Dorsolateral prefrontal cortex (tissue), 122 donors: ENCODE measurements at places on chromosomes 3 and 15.

DNA sequence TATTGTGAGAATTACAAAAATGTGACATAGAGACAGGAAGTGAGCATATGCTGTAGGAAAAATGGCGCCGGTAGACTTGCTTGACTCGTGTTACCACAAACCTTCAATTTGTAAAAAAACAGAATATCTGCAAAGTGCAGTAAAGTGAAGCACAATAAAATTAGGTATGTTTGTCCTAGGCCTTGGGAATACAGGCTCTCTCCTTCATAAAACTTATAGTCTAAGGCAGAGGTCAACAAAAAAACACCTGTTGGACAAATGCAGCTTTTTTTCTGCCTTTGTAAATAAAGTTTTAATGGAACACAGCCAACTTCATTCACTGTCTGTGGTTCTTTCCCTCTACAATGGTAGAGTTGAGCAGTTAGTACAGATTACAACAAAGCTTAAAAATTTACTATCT is 216.8 kb upstream of the SATB1 start:
- no peak for DNase-seq

GRCh38 chr3:195104340-195104739 is 166.6 kb downstream of the XXYLT1 start:
- no peak for DNase-seq

- no peak for DNase-seq
Observed at GRCh38 chr3:145144361-145144760, 1016.6 kb downstream of the PLOD2 start.

DNA sequence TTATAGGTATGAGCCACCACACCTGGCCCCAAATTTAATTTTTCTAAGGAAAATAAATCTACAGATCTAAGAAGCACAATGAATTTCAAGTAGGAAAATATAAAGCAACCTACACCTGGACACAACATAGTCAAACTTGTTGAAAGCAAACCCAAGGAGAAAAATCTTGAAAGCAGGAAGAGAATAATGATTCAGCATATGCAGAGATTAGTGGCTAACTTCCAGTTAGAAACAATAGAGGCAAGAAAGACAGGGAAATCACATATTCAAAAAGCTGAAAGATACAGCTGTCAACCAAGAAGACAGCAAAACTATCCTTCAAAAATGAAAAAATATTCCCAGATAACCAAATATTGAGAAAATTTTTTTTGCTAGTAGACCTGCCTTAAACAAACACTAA is 49.4 kb downstream of the ZNF148 start:
- DNase-seq = no peak

DNA sequence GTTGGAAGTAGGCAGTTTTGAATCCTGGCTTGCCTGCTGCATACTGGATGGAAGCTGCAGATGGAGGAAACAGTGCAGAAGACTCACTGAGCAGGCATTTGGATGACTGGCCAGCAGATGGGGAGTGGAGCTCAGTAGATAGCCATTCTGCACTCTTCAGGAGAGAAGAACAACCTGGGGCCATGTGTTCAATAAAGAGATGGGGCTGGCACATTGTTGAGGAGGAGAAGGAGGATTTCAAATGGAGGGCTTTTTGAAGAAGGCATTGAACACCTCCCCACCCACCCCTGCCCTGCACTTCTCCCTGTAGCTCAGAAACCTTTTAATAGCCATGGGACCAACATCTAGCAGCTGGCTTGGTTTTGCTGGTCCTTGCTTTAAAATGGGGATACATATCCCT is 109.8 kb downstream of the CACNA1D start:
- DNase-seq = no peak

DNA sequence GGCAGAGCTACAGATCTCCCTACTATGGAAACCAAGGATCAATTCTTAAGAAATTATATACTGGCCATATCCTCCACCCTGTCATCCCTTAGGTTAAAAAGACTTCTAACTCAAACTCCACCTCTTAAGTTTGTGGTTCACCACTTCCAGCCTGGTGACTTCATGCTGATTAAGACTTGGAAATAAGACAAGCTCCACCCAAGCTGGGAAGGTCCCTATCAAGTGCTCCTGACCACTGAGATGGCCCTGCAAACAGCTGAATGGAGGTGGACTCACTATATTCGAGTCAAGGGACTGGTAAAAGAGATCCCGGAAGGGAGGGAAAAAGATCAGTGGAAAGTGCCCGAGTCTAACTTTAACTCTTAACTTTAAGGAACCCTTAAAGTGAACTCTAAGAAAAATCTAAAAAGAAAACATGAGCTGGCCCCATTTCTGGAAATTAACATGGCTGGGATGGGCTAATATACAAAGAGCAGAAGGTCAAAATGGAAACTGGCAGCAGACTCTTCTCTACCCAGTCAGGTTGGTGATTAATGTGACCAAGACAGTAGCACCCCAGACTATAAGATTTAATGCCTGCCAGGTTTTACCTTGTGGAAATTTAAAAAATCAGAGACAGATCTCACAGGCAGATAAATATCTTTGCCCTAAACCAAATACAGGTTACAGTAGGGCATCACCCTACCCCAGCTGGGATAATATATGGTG is 43.9 kb downstream of the PPCDC start:
- DNase-seq = no peak

DNA sequence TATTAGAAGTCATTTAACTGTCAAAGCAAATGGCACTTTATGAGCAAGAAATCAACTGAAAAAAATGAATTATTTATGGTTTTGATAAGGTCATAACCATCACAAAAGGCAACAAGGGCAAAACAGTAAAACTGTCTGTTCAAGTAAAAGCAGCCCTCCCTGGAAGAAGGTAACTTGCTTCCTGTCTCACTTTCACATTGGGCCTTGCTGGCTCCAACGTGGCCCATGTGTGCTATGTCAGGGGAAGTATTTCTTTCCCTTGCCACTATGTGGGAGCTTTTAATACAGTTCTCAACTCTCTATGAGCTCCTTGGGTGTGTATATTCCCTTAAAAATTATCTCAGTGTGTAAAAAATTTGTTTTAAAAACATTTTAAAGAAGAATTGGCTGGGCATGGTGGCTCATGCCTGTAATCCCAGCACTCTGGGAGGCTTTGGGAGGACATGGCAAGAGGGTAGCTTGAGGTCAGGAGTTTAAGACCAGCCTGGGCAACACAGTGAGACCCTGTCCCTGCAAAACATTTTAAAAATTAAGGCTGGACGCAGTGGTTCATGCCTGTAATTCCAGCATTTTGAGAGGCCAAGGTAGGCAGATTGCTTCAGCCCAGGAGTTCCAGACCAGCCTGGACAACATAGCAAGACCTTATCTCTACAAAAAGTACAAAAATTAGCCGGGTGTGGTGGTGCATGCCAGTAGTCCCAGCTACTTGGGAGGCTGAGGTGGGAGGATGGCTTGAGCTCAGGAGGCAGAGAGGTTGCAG is 45.2 kb upstream of the TJP1 start:
- no peak for DNase-seq

GRCh38 chr3:93923006-93923405 is 50.7 kb downstream of the PROS1 start:
- DNase-seq = no peak

- DNase-seq = no peak
Observed at GRCh38 chr3:129003578-129004112, 2.5 kb downstream of the EFCC1 start.

- DNase-seq = no peak
Observed at GRCh38 chr15:25641361-25641760, 202.5 kb upstream of the UBE3A start.

DNA sequence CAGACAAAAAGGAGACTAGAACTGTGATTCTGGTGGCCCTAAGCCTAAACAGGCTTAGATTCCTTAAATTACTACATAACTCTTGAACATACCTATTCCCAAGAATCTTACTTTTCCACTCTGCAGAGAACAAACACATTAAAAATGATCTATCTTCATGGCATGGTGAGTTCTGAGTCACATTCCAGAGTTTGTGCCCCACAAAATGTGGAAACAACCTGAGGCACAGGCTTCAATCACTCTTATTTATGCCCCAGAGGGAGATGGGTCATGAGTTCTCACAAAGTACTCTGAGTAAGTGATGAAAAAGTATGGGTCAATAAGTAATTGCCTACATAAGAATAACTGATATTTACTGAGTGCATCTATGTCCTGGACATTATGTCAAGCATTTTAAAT is 137.5 kb upstream of the SLC2A2 start:
- no peak for DNase-seq

- DNase-seq = no peak
Observed at GRCh38 chr15:34802371-34802770, 7.0 kb upstream of the ACTC1 start.

DNA sequence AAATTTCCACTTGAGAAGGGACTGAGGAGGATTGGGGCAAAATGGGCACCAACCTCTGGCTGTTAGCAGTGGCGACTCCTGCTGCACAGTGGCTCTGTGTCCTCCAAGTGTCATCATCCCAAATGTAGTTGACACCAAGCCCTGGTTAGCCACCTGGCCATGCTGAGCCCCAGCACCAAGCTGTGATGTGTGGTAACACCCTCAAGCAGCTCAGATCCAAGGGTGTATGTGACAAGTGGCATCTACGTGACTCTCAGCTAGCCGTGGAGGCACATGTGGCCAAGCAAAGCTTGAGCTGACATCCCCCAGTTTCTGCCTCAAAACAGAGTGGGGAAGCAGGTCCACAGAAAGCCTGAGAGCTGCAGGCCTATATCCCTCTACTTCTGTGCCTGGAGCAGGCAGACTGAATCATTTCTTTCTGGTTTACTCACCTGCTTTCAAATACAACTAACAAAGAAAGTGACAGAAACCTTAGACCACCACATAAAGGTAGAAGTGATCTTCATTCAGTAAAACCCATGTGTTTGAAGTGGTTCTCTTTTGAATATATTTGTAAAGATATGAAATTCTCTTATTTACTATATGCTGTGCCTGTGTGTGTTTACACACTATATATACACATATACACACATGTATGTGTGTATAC is 40.0 kb downstream of the FOXP1 start:
- DNase-seq = no peak

DNA sequence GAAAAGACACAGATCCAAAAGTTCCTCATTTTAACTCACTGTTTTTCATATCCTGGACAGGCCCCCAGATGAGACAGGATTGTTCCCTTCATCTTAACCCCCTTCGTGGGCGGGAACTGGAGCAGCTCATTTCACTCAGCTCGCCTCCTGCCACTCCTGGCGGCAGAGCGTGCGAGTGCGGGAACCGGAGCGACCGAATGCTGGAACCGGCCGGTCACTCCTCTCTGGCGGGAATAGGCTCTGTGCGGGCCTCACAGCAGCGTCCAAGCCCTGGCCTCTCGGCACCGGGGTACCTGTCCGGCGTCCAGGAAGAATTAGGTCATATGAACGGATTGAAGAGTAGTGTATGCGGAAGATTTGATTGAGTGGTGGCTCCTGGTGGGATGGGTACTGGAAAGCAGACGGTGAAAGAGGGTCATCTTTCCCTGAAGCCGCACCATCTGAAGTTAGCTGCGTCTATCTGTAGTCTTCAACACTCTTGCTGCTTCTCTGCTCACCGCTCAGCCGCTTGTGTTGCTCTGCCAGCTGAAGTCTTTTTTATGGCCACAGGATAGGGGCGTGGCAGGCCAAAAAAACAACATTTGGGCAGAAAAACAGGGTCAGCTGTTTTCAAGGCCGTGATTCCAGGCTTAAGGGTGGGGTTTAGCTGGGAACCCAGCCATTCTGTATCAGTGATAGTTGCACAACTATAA is 42.3 kb upstream of the FXR1 start:
- no peak for DNase-seq

- no peak for DNase-seq
Observed at GRCh38 chr3:54259636-54260035, 137.3 kb downstream of the CACNA2D3 start.

DNA sequence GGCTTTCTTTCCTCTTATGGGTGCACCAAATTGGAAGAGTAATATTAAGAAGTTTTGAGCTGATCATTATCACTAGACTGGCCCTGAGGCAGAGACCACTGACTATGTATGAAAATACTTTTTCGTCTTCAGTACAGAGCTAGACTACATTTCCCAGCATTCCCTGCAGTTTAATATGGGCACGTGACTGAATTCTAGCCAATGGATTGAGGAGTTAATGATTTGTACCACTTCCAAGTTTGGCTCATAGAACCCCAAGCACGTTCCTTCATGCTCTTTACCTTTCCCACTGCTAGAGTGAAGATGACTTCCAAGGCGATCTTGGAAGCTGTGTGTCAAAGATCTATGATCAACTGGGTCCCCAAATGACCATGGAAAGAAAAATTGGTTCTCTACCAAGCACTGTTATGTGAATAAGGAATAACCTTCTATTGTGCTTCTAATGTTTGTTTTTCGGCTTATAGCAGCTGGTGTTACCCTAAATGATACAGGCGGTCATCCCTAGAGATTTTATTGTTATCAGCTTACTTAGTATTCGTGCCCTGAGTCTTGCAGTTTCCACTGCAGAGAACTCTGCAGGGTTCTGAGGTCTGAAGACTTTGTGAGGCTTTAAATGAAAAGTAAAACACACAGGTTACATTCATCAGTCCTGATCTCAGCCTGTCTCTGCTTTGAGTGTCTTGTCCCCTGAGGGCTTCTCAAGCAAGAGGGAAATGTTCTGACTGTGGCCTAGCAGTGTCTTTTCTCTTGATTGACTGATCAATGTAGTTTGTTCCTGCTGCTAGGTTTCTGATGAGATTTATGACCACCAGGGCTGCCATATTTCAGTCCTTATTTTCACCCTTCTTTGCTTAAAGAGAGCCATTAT is 486.8 kb downstream of the PDCD6IP start:
- DNase-seq = no peak

GRCh38 chr3:50296721-50297383 is 2.4 kb downstream of the HYAL3 start:
- DNase-seq = no peak

DNA sequence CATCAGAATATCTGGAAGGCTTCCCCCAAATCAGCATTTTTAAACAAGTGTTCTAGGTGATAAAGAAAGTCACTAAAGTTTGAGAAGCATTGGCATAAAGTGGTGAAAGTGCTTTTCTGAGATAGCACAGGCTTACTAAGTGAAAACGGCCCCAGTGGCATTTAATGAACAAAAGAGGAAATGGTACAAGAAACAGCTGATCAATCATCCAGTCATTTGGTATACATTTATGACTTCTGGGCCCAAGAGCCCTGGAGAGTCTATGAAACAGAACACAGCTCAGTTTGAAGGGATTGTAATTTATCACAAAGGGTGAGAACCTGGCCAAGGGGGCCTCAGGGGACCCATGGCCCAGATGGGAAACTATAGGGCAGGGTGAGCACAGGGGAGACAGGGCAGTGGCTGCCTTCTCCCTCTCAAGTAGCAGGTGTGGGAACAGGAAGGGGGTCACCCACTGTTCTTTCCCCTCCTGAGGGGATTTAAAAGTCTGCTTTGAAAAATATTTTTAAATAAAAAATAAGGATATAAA is 265.5 kb upstream of the ROPN1 start:
- no peak for DNase-seq

DNA sequence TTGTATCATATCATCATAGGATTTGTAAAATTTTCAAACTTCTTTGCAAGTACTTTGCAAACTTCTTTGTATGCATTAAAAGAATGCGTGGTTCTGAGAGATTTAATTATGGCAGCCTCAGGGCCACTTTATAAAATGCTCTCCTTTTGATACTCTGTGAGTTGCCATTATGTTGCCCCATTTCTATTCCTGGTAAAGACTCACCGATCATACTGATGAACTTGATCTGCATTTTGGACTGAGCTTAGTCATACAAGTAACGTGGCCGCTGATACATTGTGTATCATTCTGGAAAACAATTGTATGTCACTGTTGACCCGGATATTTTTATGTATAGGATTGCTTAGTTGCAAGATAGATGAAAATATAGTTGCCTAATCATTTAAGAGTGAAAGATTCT is 38.8 kb downstream of the AKAP13 start:
- DNase-seq = no peak

- DNase-seq = no peak
Observed at GRCh38 chr3:109731639-109732473, 394.5 kb upstream of the DPPA4 start.
